ENCODE measurements at places on chromosomes 13 and 19.

GRCh38 chr13:70668983-70669382 lies 560.7 kb upstream of the KLHL1 start:
- no peak for DNase-seq

GRCh38 chr19:13839938-13840304 lies 37.0 kb upstream of the NANOS3 start:
- no peak for DNase-seq

DNA sequence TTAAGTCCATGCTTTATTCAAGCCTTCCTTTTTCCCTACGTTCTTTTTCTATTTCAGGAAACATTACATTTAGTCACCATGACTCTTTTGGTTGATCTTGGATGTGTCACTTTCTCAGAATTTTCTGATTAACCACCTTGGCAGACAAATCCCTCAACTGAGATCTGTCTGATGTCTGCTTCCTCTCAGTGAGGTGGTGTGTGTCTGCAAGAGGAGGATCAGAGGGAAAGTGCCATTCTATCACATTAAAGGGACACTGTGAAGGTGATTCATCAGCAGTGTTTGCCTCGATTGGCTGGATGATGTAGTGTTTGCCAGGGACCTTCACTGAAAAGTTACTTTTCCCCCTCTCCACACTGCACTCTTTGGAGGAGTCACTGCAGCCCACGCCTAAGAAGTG lies 3.0 kb upstream of the CCNP start:
- DNase-seq: no peak

GRCh38 chr13:94704377-94705080 lies 7.8 kb downstream of the SOX21 start:
- DNase-seq: no peak

GRCh38 chr19:7846155-7846646 lies 16.2 kb downstream of the EVI5L start:
- DNase-seq: no peak

- DNase-seq: no peak
These were observed 21.1 kb upstream of the STK24 start for GRCh38 chr13:98598043-98598442.
